ENCODE measurements at places on chromosomes 1 and 21.

GRCh38 chr1:29650041-29650400 lies 413.7 kb downstream of the PTPRU start:
- no peak for DNase-seq

GRCh38 chr1:85109475-85109874 lies 61.2 kb upstream of the MCOLN3 start:
- peak; percentile 34 for DNase-seq

DNA sequence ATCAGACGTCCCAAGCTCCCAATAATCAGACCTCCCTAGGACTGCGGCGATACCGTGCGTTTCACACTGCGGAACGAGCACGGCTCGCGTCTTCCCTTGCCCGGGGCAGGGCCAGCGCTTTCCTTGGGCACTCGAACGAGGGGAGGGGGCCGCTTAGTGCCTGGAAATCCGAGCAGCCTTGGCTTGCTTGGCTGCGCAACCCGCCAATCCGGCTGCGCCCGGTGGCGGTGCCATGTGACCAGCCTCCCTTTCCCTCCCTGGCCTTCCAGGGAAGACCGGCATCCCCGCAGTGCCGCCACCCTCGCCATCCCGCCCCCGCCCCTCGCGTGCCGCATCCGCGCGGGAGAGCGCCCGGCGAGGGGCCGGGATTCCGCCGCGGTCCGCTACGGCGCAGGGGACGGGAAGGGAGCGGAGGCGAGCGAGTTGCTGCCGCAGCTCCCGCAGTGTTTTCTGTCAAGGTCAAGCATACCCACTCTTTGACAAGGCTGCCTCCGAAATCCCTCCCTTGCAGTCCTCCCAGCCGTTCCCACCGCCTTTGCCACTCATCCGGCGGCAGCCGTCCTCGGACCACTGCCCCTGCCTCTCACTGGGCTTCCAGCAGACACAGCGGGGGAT lies 8.3 kb upstream of the RNF19B start:
- no peak for DNase-seq

DNA sequence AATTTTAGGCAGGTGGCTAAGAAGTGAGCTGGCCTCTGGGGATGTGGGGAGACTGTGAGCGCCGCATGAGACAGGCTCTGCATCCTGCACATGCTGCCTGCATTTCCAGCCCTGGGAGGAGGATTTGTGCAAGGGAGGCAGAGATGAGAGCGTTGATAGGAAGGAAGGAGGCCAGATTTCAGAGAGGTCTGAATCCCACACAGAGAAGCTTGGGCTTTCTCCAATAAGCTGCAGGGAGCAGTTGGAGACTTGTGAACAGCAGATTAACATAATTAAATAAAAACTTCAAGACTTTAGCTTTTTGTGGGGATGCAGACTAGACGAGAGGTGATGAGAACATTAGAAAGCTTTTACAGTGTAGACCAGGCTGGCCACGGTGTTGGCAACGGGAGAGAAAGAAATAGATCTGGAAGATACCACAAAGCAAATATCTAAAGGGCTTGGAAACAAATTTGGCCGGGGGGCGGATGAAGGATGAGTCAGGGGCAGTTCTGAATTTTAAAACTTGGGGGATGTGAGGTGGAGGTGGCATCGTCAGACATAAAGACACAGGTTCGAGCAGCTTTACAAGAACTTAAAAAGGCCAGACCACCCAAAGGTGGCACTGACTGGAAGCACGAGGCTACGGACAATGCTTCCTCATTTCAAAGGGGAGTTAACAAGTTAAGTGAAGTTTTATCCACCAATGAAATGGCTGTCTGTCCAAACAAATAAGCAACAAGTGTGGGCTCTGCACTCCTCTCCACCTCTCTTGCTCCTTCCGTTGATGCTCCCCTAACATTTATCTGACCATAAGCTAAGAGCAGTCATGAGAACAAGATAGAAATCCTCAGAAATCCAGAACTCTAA lies 57.0 kb downstream of the HIVEP3 start:
- DNase-seq, result no peak

GRCh38 chr1:89946532-89946931 lies 48.4 kb upstream of the ZNF326 start:
- DNase-seq, result no peak

GRCh38 chr1:217437376-217437775 lies 193.5 kb downstream of the GPATCH2 start:
- no peak for DNase-seq

- DNase-seq, result peak; percentile 88
Observed at GRCh38 chr21:26170471-26171257, at the start of gene APP. TSS of gene APP (minus strand) at chr21:26170770. CDS start at chr21:26170620, 150 bp downstream.

GRCh38 chr1:44240802-44241671 lies 27.8 kb downstream of the DMAP1 start:
- no peak for DNase-seq

DNA sequence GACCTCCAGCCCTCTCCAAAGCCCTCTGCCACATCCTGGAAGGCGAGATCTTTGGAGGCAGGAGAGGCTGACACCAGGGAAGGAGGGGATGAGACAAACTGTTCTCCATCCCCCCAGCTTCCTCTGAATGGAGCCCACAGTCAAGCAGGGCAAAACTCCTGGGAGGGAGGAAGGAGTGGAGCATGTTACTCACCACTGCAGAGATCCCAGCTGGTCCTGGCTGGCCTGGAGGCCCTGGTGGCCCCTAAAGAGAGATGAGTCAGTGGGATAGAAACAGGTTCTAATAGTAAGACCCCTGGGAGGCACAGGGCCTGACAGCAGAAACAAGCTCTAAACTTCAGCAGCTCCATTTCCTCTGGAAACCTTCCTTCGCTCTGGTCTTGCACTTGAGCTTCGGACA lies 14.0 kb upstream of the PEF1 start:
- DNase-seq, result no peak

DNA sequence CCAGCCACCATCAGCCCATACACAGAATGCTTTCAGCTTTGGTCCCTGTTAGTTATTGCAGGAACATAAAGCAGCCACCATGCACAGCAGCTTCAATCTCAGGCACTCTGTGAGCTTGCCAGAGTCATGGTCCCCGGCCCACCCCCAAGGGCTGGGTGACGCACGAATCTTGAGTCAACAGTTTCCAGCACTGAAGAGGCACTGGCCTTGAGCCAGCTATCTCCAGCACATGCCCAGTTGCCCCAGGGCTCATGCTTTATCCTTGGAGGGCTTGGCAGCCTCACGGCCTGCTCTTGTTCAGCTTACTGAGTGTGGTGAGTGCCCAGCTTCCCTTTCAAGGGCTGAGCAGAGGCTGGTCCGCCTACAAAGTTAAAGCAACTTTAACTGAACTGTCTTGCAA lies 200.7 kb upstream of the RAB4A start:
- no peak for DNase-seq

- DNase-seq, result no peak
Observed at GRCh38 chr1:69272684-69273083, 295.0 kb upstream of the LRRC7 start.

GRCh38 chr1:21952786-21953520 lies 15.8 kb upstream of the HSPG2 start:
- DNase-seq, result no peak

DNA sequence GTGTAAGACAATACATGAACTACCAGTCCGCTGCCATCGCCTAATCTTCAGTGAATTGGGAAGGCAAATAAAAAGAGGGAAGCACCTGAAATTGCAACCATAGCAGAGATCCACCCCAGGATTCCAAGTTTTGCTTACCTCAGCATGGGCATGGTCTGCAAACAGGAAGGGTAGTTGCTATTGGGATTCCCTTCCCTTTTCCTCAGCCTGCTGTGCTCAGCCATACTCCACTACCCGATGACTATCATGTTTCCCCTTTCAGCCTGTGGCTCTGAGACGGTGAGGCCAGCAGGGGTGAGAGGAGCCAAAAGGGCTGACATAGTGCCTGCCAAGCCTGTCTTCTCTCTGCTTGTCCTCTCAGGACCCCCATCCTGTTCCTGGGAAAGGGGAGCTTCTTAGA lies 64.2 kb downstream of the GPR137B start:
- DNase-seq, result no peak

DNA sequence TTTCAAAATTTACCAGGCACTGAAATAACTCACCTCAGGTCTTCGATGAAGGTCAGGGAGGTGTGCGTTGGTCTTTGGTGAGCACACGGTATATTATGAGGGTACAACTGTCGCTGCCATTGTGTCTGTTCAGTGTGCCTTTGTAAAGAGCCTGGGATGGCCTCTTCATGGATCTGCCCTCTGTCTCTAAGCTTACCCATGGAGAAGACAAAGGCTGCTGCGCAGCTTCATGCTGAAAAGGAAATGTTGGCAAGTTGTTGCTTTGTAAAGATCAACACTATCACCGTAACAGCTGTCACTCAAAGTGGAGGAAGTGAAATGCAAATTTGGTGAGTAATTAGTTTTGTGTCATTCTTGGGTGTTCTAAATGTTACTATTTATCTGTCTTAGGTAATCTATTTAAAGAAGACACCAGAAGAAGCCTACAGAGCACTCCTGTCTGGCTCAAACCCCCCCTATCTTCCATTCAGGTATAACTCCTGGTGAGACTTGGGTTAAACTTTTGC lies 71.6 kb downstream of the CDC14A start:
- DNase-seq, result peak; percentile 81

GRCh38 chr1:73948055-73948454 lies 249.9 kb downstream of the LRRIQ3 start:
- DNase-seq, result no peak

GRCh38 chr21:16608209-16608830 lies 878.5 kb downstream of the USP25 start:
- no peak for DNase-seq

GRCh38 chr1:110727246-110727645 lies 52.5 kb upstream of the KCNA3 start:
- no peak for DNase-seq

DNA sequence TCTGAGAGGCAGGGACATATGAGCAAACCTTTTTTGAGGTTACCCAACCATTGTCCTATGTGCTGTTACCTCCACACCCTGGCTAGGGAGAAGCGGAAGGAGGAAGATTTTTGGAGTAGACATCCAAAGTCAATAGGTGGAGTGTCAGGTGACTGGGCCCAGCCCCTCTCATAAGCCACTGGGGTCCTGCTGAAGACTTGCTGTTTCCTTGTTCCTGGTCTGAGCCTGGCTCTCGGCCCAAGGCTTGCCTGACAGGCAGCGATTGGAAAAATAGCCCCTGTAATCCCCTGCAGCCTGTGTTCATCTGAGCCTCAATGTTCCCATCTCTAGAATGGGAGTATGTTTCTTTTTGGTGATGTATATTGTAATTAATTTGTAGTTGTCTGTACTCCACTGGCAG lies 6.9 kb upstream of the PIGR start:
- DNase-seq, result no peak

- no peak for DNase-seq
Observed at GRCh38 chr1:55868026-55868425, 652.9 kb upstream of the USP24 start.

DNA sequence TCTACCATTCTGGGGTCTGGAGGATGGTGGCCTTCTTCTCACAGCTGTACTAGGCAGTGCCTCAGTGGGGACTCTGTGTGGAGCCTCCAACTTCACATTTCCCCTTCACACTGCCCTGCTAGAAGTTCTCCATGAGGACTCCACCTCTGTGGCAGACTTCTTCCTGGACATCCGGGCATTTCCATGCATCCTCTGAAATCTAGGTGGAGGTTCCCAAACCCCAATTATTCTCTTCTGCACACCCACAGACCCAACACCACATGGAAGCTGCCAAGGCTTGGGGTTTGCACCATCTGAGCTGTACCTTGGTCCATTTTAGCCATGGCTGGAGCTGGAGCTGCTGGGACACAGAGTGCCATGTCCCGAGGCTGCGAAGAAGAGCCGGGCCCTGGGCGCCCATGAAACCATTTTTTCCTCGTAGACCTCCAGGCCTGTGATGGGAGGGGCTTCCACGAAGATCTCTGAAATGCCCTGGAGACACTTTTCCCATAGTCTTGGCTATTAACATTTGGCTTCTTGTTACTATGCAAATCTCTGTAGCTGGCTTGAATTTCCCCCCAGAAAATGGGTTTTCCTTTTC lies 170.5 kb downstream of the FOXD2 start:
- no peak for DNase-seq

DNA sequence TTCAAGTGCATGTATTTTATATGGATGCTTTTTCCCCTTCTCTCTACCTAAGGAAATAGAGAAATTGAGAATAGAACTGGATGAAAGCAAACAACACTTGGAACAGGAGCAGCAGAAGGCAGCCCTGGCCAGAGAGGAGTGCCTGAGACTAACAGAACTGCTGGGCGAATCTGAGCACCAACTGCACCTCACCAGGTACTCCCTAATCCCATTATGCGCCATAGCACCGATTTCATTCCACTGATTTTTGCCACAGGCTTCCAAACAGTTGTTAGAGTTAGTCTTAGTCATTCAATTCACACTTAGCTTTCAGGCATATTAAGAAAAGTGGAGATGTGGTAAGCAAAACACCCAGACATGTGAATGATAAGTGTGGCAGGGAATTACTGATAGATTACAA lies 122.8 kb downstream of the SDCCAG8 start:
- DNase-seq, result no peak

DNA sequence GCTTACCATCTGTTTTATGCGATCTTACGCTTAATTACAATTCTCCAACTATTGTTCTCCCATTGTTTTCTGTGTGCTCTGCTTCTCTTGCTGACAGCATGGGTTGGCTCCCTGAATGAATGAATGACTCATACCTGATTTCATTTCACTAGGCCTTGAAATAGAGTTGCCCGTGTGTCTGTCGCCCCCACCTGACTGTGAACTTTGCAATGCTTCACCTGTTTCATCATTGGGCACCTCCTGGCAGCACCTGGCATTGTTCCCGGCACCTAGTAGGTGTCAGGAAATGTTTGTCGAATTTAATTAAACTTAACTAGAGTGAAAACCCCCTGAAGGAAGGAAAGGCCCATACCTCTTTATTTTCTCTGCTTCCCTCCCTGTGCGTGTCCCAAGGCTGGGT lies 120.5 kb upstream of the KLHDC7A start:
- no peak for DNase-seq

DNA sequence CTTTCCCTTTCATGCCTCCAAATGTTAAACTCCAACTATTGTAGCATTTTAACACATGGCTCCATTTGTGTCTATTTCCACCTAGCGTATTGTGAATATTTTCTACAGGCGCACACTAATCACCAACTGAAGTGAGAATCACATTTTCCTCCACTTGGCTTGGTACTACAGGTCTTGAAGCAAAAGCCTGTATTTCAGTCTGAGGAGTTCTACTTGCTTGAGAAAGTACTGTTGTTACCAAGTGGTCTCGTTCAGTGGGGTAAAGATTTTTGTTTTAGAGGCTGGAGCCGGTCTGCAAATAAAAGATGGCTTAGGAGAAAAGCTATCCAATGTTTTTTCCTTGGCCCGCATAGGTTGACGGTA lies 550 bp upstream of the PTBP2 start:
- DNase-seq, result no peak

GRCh38 chr1:33228935-33229487 lies 27.3 kb upstream of the ZNF362 start:
- DNase-seq, result no peak
